ENCODE measurements at places on chromosomes 5 and 9. TPM values are rescaled to one million over a fixed set of nuclear protein-coding genes. Genes with fewer than 3 reads are reported as not detected.

Gene F2RL2
- not detected for total RNA-seq

Gene OTP
- total RNA-seq = not detected

GRCh38 chr5:56110646-56111403 lies 116.1 kb upstream of the IL6ST start:
- no peak for DNase-seq

DNA sequence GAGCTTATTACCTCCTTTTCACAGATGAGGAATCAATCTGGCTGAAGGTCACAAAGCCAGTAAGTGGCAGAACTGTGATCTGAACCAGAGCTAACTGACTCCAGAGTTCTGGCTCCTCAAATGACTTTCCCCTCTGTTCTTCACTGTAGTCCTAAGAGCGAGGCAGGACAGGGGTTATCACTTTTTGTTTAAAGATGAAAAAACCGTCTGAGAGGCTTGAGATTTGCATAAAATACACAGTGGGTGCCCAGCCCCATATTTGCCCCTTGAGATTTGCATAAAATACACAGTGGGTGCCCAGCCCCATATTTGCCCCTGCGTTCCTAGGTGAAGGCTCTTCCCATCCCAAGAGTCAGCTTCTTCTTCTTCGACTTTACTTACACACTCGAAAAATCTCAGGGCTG lies 667 bp downstream of the FBXO10 start:
- DNase-seq = peak; percentile 80

GRCh38 chr9:126419475-126419874 lies 92.8 kb downstream of the MVB12B start:
- DNase-seq = no peak

All from Karpas-422 (cell line).